ENCODE measurements at places on chromosomes 4 and X.

- H3K4me1 ChIP-seq: no peaks in the 10 kb centered on the region
- H3K27ac ChIP-seq: no peak overlapping the region
- H3K27me3 ChIP-seq: no peaks in the 10 kb centered on the region
- H3K36me3 ChIP-seq: no peaks in the 10 kb centered on the region
- no peak for DNase-seq
Measured at GRCh38 chrX:41457613-41458192, 10.6 kb downstream of the NYX start.

DNA sequence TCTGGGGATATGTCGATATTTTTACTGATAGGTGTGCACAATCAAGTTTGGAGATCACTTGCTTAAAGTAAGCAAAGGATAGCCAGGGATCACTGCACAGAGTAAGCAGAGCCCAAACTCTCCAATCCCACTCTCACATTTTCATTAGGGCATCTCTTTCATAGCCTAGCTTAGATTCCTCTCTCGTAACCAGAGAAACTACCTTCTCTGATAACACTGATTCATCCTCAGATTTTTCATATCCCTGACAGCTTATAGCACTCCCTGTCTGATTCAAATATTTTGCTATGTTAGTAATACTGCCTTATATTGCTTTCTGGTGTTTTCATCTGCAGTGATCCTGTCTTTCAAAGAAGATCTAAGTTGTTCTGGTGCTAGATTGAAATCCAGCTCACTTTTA lies 123.7 kb downstream of the CBLL2 start:
- H3K4me3 ChIP-seq: no peak overlapping the region
- no peaks in the 10 kb centered on the region for H3K27me3 ChIP-seq
- no peak for DNase-seq
- H3K36me3 ChIP-seq: no peaks in the 10 kb centered on the region

DNA sequence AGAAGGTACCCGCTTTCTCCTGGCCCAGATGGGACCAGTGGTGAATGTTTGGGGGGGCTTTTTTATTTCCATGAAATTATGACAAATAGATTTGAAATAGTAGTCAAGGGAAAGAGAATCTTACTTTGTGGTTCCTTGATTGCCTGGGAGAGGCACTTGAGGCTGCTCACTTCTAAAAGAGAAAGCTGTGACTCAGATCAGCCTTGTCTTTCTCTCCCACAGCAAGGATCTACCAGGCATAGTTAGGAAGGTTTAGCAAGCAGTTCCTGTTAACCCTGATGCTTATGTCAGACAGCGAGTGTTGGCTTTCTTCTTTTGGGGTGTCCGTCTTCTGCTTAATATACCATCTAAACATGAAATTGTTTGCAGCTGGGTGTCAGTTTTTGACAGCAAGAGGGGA lies 114.5 kb downstream of the TSPAN7 start:
- no peak overlapping the region for H3K4me3 ChIP-seq
- no peaks in the 10 kb centered on the region for H3K4me1 ChIP-seq
- H3K36me3 ChIP-seq: no peaks in the 10 kb centered on the region
- no peak overlapping the region for H3K27ac ChIP-seq

GRCh38 chrX:129013574-129013973 lies 509.7 kb downstream of the SMARCA1 start:
- peak; percentile 24 for DNase-seq
- H3K27ac ChIP-seq: no peak overlapping the region
- no peaks in the 10 kb centered on the region for H3K27me3 ChIP-seq
- peaks cover 20% of the 10 kb centered on the region for H3K4me1 ChIP-seq
- no peaks in the 10 kb centered on the region for H3K36me3 ChIP-seq

- no peak overlapping the region for H3K4me3 ChIP-seq
- no peaks in the 10 kb centered on the region for H3K27me3 ChIP-seq
- no peak for DNase-seq
- no peak overlapping the region for H3K27ac ChIP-seq
- H3K36me3 ChIP-seq: no peaks in the 10 kb centered on the region
- H3K4me1 ChIP-seq: no peaks in the 10 kb centered on the region
Measured at GRCh38 chr4:148954011-148954749, 512.0 kb upstream of the NR3C2 start.

DNA sequence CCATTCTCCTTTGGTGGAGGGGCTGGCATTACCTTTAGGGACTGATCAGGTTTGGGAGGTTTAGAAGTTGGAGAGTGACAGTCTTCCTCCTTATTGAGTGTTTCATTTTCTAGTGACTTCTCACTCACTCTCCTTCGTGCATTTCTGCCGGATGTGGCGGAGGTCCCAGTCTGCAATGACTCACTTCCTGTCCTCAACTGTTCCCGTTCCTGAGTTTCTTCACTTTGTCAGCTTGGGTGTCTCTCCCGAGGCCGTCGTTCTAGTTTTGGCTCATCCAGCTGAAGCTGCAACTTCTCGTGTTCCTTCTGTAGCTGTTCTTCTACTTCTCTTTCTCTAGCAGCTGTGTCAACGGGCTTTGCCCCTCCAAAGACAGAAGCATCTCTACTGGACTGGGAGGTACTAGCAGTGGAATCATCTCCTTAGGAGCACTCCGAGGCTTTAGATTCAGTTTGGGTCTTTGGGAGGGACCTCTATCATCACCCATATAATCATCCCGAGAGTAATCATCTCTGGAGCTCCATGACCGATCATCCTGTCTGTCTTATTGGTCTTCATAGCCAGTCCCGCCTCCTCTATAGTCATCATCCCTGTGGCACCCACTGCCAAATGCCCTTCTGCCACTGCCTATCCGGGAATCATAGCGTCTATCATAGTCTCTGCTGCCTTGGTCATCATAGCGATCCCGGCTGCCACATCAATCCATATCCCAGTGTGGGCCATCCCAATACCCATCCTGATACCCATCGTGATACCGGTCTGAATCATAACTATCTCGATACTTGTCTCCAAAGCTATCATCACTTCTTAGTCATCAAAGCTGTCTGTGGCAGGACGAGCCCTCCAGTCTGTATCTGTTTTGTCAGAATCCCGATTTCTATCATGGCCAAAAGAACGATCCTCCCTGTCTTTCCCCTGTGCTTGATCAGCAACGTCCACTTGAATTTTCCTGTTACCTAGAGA lies 35.3 kb upstream of the VSIG4 start:
- H3K27ac ChIP-seq: no peak overlapping the region
- H3K27me3 ChIP-seq: no peaks in the 10 kb centered on the region
- H3K36me3 ChIP-seq: no peaks in the 10 kb centered on the region
- DNase-seq: no peak
- H3K4me3 ChIP-seq: no peak overlapping the region

DNA sequence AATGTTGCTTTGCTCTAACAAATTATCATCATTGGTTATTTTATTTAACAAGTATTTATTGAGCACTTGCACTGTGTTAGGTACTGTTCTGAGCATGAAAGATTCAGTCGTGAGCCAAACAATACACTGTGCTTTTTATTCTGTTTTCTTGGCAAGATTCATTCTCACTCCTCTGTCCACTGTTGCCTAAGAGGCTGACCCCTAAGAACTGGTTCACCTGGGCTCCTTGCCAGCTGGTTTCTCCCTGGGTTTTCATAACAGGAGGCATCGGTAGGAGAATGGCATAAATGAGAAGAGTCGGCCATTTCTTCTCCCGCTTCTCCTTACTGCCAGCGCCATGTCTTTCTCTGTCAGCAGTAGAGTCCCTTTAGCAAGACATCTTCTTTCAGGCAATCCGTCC lies 243.7 kb upstream of the DIAPH2 start:
- H3K27me3 ChIP-seq: no peaks in the 10 kb centered on the region
- no peak overlapping the region for H3K4me3 ChIP-seq
- no peak overlapping the region for H3K27ac ChIP-seq
- no peak for DNase-seq
- no peaks in the 10 kb centered on the region for H3K4me1 ChIP-seq

DNA sequence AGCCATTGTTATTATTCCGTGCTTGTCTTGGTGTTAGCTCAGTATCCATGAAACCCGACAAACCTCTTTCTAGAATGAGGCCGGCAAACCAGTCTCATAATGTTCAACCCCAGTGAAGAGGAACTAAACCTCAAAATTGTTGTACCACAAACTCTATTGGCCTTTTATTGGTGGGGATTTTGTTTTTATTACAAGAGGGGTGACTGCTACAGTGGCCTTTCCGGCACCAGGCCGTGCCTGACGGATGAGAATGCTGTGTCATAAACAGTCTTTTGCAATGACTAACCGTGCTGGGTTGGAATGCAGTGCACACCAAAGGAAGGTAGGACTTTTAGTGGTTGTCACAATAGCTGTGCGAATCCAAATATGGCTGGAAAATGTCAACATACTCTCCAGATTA lies 60.8 kb downstream of the SHROOM2 start:
- peaks cover 11% of the 10 kb centered on the region for H3K4me1 ChIP-seq
- H3K27me3 ChIP-seq: no peaks in the 10 kb centered on the region
- DNase-seq: no peak
- H3K27ac ChIP-seq: no peak overlapping the region
- no peak overlapping the region for H3K4me3 ChIP-seq

DNA sequence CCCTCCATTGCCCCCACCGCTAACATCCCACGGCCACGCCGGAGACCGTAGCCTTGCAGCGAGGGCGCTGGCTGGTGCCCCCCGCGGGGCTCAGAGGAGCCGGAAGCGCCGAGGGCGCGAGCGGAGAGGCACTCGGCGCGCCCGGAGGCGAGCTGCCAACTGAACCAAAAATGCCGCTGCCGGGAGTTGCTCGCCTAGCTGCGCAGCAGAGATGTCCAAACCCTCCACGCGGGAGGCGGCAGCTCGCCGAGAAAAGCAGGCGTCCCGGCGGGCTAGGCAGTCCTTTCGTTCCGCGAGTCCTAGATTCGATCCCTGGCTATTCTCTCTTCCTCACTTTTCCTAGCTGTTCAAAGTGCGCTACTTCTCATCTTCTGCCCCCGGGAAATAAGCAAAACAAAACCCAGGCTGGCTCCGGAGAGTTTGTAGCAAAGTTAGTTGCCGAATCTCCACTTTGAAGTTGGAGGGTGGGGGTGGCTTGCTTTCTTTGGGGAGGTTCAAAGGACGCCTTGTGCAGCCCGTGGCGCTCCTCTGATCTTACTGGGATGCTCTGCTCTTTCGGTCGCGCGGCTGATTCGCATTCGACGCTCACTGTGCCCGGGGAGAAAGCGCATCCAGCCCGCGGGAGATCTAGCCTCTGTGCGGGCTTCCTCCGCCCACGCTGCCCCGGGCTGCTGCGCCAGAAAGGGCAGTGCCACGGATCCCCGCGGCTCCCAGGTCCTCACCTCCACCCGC lies 723 bp downstream of the NKX6-1 start:
- peak overlapping the region; percentile 60 for H3K4me3 ChIP-seq
- H3K4me1 ChIP-seq: peaks cover 55% of the 10 kb centered on the region
- no peak overlapping the region for H3K27ac ChIP-seq

- no peaks in the 10 kb centered on the region for H3K36me3 ChIP-seq
- no peaks in the 10 kb centered on the region for H3K27me3 ChIP-seq
- no peak overlapping the region for H3K4me3 ChIP-seq
- H3K27ac ChIP-seq: no peak overlapping the region
Measured at GRCh38 chr4:2304321-2304876, 42.5 kb upstream of the MXD4 start.

GRCh38 chr4:138406876-138407275 lies 164.7 kb upstream of the SLC7A11 start:
- H3K36me3 ChIP-seq: no peaks in the 10 kb centered on the region
- H3K27ac ChIP-seq: no peak overlapping the region
- H3K4me3 ChIP-seq: no peak overlapping the region
- H3K27me3 ChIP-seq: peaks cover 7% of the 10 kb centered on the region
- no peak for DNase-seq
- H3K4me1 ChIP-seq: no peaks in the 10 kb centered on the region

GRCh38 chr4:42954963-42955669 lies 62.6 kb downstream of the GRXCR1 start:
- no peaks in the 10 kb centered on the region for H3K4me1 ChIP-seq
- no peak for DNase-seq
- H3K27me3 ChIP-seq: no peaks in the 10 kb centered on the region

DNA sequence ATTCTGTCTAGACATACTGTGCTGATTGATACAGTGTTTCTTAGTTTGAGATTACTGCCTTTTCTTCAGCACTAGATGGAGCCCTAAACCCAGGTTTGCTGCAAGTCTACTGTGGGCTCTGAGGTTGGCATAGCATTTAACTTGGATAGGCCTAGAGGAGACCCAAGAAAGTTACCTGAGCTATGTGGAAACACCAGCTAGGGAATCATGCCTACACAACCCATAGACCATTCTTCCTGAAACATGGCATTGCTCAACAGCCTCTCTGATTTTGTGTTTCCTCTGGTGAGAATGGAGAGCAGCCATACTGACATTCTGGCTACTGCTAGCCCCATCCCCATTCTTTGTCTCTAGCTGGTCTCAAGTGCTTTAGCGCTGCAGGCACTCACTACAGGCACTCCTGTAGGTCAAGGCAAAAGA lies 287.7 kb upstream of the PCDH18 start:
- no peaks in the 10 kb centered on the region for H3K36me3 ChIP-seq
- DNase-seq: peak; percentile 72
- no peaks in the 10 kb centered on the region for H3K27me3 ChIP-seq
- H3K4me3 ChIP-seq: no peak overlapping the region
- H3K27ac ChIP-seq: no peak overlapping the region
- no peaks in the 10 kb centered on the region for H3K4me1 ChIP-seq

GRCh38 chrX:155662282-155662681 lies 49.5 kb upstream of the TMLHE start:
- peak; percentile 26 for DNase-seq
- H3K36me3 ChIP-seq: no peaks in the 10 kb centered on the region
- H3K27ac ChIP-seq: no peak overlapping the region

DNA sequence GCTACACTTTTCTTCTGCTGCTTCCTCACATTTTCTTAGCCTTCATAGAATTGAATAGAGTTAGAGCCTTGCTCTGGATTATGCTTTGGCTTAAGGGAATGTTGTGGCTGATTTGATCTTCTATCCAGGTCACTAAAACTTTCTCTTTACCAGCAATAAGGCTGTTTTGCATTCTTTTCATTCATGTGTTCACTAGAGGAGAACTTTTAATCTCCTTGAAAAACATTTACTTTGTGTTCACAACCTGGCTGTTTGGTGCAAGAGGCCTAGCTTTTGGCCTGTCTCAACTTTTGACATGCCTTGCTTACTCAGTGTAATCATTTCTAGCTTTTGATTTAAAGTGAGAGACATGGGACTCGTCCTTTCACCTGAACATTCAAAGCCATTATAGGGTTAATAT lies 87.7 kb upstream of the RAB40AL start:
- H3K27me3 ChIP-seq: no peaks in the 10 kb centered on the region
- no peak for DNase-seq
- no peak overlapping the region for H3K4me3 ChIP-seq
- no peaks in the 10 kb centered on the region for H3K4me1 ChIP-seq
- H3K27ac ChIP-seq: no peak overlapping the region

- no peaks in the 10 kb centered on the region for H3K27me3 ChIP-seq
- peak; percentile 68 for DNase-seq
- H3K27ac ChIP-seq: peak within 1 kb of the TSS; percentile 68
- H3K4me3 ChIP-seq: peak within 1 kb of the TSS; percentile 88
- H3K4me1 ChIP-seq: no peaks in the 10 kb centered on the region
- H3K36me3 ChIP-seq: peaks cover 4% of the 10 kb centered on the region
Measured at GRCh38 chrX:54920610-54921426, at the start of gene TRO. Gene TRO, plus strand, starts transcription at chrX:54920824. Its CDS starts 1,423 bp downstream, at chrX:54922247.

GRCh38 chrX:130378024-130378669 lies 7.3 kb downstream of the GPR119 start:
- no peak overlapping the region for H3K27ac ChIP-seq
- no peak overlapping the region for H3K4me3 ChIP-seq
- no peaks in the 10 kb centered on the region for H3K4me1 ChIP-seq
- no peaks in the 10 kb centered on the region for H3K36me3 ChIP-seq

All from neural progenitor cell (in vitro differentiated cells).